ENCODE measurements at places on chromosomes 1 and 21.
A peak's percentile ranks its signal among the peaks of the same experiment; 100 is the strongest.

DNA sequence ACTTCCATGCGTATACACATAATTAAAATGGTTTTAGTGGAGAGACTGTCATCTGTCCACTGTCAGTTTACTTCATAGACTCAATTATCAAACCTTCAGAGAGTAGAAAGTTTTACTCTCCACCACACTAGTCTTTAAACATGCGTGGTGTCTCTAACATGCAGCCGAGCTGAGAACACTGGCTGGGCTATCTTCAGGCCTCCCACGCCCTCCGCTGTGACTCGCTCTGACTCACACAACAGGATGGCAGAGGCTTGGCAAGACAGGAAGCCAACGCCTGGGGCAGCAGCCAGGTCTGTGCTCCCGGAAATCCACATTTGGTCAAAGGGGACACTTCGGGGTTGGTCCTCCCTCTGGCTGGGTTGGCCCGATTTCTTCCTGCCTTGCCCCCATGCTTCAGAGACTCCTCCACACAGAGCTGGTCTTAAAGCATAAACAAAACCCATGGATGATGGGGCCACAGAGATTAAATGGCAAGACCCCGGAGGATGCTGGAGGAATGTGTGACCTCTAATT is 22.7 kb upstream of the IFNGR2 start:
- DNase-seq: peak; percentile 67

DNA sequence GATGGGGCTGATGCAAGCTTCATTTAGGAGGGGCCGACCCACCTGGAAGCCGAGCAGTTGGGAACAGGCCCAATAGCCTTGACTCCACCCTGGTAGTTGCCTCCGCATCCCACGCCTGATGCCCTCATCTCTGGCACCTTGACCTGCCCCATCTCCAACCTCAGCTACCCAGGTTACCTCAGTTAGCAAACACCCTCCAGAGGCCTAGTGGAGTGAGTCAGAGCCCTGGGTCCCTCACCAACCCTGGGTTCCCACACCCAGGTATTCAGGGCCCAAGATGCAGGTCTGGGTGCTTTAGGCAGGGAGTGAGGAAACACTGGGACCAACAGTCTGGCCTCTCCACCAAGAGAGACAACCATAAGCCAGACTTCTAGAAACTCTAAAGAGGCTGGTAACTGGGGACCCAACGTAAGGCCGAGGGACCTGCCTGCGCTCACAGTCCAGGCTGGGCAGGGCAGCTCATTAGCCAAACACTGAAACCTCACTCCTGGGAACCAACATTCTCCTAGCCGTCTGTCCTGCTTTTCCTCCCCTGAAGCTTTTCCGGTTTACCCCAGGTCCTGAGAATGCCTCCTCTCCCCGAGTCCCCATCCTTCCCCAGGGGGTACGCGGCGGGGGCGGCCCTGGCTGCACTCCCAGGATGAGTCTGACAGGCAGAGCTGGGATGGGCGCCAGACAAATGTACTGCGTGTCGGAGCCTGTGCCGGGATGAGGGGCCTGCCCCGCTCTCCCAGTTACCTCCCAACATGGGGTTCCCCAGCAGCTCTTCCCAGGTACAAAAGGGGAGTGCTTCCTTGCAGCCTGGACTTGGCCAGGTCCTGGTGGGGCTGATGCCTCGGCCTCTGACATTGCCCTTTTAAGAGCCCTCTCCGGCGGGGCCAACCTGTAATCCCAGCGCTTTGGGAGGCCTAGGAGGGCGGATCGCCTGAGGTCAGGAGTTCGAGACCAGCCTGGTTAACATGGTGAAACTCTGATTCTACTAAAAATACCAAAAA is 8.9 kb upstream of the CELSR2 start:
- DNase-seq: no peak

- no peak for DNase-seq
Measured at GRCh38 chr21:42565206-42565810, 51.7 kb downstream of the SLC37A1 start.

DNA sequence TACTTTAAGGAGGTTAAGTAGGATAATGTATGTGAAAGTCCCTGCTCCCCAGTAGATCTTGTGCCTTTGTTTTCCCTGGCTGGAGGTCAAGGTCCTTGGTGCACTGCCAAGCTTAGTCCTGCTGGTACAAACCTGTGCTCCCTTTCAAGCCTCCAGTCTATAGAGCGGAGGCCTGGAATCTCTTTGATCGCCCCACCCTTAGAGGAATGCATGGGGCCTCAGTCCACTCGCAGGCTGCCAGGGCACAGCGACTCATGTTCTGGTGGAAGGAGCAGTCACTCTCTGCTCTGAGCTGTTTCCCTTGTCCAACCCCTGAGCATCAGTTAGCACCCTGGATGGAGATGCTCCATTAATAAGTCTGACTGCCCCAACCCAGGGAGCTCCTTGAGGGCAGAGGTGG is 121.8 kb downstream of the HMGB4 start:
- DNase-seq: no peak

DNA sequence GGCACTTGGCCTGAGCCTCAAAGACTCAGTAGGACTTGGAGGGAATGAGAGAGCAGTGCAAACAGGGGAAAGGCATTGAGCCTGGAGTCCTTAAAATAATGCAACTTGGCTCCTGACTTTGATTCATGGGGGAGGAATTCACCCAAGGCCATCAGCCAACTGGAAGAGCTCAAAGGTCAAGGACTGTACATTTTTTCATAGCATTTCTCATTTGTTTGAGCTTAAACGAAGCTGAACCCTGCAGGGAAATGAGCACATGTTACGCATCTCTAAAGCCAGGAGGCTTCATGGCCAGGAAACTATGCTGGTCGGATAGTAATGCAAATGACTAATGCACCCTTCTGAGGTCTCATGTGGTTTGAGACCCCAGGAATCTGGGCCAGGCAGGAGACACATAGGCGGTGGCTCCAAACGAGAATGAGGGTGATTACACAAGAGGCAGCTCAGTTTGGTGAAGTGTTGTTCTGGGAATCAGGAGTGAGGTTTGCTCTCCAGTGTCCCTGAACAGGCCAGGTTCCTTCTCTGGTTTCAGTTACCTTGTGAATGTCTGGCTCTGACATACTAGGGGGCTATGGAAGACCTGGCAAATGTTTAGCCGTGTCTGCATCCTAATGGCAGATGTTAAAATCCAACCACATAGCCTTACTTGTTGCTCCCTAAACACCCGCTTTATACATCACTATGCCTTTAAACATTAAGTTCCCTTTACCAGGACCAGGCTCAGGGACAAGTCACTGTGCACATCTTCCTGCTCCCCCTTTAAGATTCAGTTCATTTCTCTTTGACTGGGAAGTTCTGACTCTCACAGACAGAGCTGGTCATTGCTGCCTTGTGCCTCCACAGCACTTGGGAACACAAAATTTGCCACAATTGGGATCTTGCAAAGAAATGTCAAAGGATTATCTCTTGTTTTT is 503.9 kb upstream of the USP24 start:
- DNase-seq: no peak

DNA sequence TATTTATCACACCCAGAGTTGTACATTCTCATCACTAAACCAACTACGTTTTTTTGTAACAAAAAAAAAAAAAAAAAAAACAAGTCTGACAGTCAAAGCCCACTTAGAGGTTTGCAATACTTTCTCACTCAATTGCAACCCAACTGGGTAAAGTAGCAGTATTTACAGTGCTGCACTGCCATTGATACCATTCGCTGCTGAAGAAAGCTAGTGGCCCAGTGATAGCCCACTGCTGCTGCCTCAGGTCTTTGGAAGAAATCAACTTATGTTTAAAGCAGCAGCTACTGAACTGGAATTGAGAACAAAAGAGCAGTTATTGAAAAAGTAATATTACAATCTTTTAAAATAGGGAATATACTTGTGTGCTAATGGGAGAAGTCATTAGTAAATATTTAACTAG is 2.7 kb downstream of the HNRNPU start:
- DNase-seq: no peak

DNA sequence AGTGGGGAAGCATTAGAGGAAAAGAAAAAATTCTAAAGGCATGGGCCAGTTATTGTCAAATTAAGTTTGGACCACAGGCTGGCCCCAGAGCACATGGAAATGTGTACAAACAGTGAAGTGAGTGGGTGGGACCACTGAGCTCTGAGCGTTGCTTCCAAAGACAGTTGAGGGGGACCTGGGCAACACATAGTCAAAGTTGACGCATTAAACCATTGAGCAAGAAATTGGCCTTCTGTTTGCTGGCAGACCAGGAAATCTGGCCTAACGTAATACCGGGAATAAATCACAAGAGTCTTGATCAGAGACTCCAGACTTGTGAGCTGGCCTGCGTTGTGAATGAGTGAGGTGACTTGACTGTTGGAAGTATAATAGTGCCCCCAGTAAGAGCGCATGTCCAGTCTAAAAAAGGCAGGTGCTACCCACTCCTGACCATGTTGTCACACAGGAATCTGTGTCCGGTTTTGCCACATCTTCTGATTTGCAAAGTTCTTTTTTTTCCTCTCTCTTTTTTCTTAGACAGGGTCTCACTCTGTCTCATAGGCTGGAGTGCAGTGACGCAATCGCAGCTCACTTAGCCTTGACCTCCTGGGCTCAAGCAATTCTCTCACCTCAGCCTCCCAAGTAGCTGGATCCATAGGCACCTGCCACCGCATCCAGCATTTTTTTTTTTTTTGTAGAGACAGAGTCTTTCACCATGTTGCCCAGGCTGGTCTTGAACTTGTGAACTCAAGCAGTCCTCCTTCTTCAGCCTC is 10.7 kb downstream of the EPHB2 start:
- no peak for DNase-seq

GRCh38 chr1:110477967-110478640 is 27.2 kb downstream of the PROK1 start:
- no peak for DNase-seq

GRCh38 chr1:170205301-170205700 is 59.5 kb downstream of the NTMT2 start:
- no peak for DNase-seq

DNA sequence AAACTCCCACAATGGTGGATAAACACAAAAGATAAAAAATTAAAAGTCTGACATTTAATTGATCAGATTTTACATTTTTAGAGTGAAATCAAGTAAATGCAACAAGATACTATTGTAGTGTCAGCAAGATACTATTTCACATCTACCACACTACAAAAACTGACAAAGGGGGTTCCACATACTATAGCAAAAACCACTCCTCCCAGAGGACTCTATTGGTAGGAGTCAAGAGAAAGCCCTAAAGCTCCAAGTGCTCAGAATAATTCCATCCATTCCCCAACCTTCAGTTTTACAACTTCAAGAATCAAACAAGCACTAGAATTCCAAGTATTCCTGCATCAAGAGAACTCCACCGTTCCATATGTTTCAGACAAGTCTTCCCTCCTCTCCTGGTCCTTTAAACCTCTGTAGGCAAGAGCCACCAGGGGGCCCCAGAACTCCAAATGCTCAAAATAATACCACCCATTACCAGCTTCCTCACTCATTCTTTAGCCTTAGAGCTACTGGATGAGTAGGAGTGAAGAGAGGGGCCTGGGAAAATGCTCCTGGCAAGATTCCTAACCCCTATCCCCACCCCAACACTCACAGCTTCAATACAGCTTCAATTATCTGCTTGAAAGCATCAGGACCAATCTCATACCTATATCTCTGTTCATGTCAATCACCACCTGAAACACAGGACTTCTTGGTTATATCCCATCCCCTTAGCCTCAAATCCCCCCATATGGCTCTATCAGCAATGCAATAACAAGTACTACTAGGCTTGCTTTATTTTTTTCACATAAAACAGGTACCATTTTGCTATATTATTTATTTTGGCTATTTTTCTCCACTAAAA is 9.9 kb downstream of the TOR1AIP2 start:
- DNase-seq: peak; percentile 22

GRCh38 chr1:8846263-8846662 is 28.8 kb upstream of the RERE start:
- DNase-seq: no peak

DNA sequence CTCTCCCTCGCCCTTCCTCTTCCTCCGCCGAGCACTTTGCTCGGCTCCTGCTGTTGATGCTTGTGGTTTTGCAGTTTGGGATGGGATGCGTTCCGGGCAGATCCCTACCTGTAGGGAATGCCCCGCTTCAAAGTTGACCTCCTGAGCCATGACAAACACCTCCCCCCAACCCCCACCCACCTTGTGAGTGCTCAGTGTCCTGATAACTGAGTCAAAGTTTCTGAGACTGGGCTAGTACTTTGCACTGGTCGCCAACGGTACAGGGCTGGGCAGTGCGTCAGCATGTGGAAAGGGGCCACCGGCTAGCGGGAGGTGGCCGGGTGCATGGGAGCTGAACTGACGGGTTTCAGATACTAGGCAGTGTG is 771 bp downstream of the RABGAP1L start:
- peak; percentile 4 for DNase-seq

GRCh38 chr1:241518476-241519307 is 863 bp downstream of the FH start:
- DNase-seq: peak; percentile 2

DNA sequence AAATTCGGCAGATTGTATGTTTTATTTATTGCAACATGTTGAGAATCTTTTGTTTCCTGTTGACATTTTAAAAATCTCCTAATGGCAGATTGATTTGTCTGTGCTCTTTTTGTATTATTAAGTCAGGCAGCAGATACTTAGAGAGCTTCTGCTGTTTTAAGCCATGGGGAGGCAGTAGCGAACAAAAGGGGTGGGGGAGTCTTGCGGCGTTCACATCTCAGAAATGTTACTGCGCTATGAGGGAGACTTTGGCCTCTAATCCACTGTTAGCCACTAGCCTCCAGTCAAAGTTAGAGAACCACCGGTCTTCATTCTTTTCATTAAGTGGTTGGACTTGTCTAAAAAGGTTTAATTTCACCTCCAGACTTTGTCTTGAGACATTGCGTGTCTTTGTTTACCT is 93.6 kb downstream of the DYRK1A start:
- DNase-seq: no peak

GRCh38 chr1:173448945-173449344 is 28.2 kb upstream of the PRDX6 start:
- DNase-seq: no peak

GRCh38 chr21:38012672-38013071 is 96.4 kb upstream of the KCNJ6 start:
- DNase-seq: no peak

DNA sequence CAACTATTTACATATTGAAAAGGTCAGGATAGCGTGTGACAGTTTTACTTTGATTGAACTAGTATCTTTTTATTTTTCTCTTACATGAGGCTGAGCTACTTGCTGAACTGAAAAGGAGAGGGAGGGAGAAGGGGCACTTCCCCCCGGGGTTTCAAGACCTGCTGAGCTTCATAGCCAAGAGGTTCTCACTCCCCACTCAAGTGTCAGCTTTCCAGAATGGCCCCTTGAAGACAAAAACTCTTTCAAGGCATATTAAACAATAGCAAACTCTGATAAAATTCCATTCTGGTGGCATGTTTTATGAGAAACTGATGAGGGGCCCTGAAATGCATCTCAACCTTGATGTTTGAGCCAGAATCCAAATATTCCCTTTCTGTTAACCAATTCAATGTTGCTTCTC is 143.0 kb downstream of the KAZN start:
- DNase-seq: no peak

GRCh38 chr1:52850951-52851350 is 8.4 kb downstream of the ZYG11A start:
- DNase-seq: no peak

DNA sequence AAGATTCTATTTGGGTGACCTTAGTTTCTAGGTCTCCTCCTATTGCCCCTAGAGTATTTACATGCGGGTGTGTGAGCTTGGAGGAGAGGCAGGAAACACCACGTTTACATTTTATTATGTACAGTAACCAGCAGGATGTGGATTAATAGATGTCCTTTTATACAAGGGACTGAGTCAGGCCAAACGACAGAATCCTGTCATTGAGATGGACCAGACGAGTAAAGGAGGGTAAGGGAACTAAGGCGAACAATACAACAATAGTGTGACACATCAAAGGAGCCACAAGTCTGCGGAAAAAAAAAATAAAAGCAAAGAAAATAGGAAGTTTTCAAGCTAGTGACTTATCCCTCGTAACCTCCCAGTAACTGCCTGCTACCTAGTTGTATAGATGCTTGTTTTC is 151.1 kb downstream of the GABPA start:
- DNase-seq: no peak

- DNase-seq: no peak
Measured at GRCh38 chr1:114003431-114003830, 24.2 kb downstream of the OLFML3 start.
